ENCODE measurements at places on chromosomes 2 and 18.

DNA sequence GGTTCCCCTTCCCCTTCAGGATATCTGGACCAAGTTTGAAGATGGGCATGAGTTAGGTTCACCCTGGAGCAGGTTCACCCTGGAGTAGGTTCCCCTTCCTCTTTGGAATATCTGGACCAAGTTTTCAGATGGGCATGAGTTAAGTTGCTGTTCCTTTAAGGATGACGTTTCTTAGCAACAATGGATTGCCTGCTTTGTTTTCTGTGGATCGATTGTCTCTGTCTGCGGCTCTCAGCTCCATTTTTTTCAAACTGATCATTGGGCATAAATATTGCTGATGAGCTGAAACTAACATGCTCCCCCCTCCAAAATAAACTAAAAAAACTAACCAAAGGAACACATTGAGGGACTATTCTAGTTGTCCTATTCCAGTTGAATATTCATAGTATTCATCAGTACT lies 149.5 kb downstream of the SPP2 start:
- no peak for DNase-seq

GRCh38 chr18:26999797-27000196 lies 134.3 kb upstream of the AQP4 start:
- no peak for DNase-seq

- DNase-seq = no peak
Measured at GRCh38 chr18:73043211-73043610, 175.4 kb upstream of the NETO1 start.

- DNase-seq = no peak
Measured at GRCh38 chr18:693466-694187, 18.8 kb downstream of the ENOSF1 start.

DNA sequence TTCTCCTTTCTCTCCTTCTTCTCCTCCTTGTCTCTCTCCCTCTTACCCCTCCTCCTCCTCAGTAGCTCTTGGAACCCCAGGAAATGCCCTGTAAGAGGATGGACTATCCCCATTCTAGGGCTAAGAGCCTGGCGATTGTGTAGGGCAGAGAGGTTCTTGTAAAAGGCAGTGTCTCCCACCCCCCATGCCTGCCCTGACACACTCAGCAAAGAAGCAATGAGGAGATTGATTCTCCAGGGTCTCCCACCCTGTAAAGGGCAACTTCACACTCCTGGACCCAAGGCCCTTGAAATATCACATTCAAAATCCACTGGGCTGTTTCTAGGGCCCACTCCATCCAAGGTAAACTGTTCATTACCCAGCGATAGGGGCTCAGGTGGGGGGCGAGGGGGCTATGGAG lies 144.1 kb downstream of the INSIG2 start:
- no peak for DNase-seq

- no peak for DNase-seq
Measured at GRCh38 chr2:156448766-156449165, 12.6 kb downstream of the GPD2 start.

DNA sequence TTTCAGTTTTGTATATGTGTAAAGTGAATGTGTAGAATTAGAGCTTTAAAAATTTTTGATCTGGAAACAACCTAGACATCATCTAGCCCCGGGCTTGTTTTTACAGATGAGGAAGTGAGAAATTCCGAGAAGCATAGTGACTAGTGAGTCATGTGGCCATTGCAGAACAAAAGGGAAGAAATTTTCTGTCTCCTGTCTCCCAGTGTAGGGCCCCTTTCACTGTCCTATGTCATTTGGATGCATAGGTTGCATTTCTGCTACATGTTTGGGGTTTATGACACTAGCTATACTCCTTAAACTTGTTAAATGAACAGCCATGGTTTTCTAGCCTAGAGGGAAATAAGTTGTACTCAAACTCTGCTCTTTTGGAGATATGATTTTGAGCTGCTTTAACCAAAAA lies 84.6 kb downstream of the PLCL1 start:
- peak; percentile 34 for DNase-seq

- DNase-seq = peak; percentile 61
Measured at GRCh38 chr18:49814147-49814499, 790 bp upstream of the ACAA2 start.

DNA sequence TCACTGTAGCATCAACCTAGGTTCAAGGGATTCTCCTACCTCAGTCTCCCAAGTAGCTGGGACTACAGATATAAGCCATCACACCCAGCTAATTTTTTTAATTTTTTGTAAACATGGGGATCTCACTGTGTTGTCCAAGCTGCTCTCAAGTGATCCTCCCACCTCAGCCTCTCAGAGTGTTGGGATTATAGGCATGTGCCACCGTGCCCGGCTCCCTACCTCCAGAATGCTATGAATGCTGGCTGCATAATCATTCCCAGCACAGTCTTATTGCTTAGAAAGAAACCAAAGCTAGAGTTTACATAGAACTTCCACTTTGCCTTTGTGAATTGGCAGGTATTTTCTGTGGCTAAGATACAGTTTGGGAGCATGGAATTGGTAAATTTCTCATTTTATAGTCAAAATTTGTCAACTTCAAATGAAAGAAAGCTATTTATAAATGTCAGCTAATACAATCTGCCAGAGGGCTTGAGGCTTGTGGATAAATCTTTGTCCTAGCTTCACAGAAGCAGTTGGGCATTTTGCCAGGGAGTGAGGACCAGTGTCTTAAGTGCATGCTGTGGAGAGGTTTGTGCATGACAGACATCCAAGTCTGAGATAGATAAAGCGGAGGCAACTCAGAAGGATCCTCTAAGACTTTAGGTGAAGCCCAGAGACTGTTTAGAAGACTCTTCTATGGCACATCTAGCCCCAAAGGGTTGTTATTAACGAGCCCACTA lies 175.4 kb downstream of the ANTXR1 start:
- DNase-seq = no peak

DNA sequence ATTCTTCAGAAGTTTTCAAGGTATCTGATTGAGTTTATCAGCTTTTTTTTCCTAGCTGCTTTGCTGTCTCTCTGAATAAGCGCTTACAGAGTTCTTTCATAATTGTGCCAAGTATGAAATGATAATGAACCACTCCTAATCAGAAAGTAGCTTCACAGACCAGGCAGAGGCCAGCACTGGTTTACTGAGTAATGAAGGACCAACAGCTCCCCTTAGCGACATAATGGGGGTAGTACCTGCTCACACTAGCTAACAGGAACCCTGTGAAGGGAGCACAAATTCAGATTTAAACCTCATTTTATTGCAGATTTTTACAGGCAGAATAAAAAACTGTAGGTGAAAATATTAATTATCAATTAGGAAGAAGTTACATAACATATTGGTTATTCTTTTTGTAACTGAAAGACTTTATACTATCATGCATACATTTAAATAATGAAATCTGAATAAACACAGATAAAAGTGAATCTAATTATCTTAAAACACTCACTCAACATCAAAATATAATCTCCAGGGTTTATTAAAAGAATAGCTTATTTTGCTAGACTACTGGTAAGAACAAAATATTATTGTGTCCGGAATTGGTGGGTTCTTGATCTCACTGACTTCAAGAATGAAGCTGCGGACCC lies 53.7 kb upstream of the LRRC30 start:
- no peak for DNase-seq

GRCh38 chr2:49129034-49129433 lies 25.3 kb downstream of the FSHR start:
- no peak for DNase-seq

DNA sequence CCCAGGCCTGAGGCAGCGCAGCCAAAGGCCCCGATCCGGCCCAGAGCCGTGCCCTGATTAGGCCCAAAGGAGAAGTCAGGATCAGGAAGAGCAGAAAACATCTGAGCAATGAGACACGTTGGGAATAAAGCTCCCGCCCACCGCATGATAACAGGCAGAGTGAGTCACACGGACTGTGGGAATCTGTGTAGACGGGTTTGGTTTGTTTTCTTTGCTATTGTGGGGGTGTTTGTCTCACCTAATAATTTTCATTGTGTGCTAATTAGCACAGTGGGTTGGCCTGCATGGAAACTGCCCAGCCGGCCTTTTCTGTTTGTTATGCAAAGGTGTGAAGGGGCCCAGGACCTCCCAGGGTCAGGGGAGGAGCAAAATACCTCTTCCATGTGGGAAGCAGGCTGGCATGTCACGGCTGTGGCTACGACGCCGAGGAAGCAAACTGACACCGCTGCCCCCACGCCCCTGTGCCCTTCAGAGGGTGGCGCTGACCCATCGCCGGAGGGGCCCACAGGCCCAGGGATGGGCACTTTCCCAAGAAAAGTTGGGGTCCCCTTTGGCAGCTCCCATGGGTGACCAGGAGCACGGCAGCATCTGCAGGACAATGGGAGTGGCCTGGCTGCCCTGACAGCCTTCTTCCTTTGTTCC lies 68.4 kb upstream of the CTDP1 start:
- DNase-seq = no peak

DNA sequence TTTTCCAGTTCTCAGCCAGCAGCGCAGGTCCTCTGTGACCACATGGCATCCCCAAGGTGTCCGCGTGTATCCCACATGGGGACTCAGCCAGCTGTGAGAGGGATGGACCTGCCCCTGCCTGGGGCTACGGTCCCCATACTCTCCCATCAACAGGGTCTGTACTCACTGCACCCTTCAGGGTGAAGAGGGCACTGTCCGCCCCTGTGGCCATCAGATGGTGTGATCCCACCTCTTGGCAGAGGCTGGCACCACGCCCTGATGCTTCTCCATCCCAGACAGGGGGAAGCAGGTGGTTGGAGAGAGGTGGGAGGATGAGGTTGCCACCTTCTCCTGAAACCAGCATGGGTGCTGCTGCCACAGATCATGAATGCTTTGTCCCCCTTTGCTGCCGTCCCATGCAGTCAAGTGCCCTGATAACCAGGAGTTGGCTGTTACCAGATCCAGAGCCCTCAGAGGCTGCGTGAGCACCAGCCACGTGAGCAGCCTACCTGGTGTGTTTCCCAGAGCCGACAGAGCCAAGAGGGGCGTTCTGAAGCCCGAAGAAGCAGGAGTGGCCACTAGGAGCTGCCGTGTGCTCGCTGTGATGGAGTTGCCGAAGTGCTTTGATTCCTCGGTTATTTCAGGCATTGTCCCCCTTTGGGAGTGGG lies 93.9 kb downstream of the SH3RF3 start:
- no peak for DNase-seq

GRCh38 chr2:10777111-10777841 lies 35.3 kb downstream of the PDIA6 start:
- no peak for DNase-seq

- DNase-seq = no peak
Measured at GRCh38 chr2:15303874-15304273, 257.3 kb downstream of the NBAS start.

GRCh38 chr2:224775647-224776046 lies 59.5 kb upstream of the CCDC195 start:
- no peak for DNase-seq

DNA sequence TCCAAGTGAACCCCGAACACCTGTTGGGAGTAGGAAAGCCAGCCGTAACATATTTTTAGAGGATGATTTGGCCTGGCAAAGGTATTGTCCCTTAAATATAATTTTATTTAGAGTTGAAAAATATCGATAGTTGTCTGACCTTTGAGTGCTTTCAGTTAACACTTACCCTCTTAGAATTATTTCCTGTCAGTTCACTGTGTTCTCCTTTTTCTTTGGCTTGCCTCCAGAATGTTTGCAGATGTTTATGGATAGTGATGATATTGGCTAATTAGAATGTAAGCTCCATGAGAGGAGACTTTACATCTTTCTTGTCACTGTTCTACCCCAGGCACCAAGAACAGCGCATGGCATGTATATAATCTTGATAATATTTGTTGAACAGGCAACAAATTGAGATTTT lies 19.8 kb downstream of the PIKFYVE start:
- no peak for DNase-seq

DNA sequence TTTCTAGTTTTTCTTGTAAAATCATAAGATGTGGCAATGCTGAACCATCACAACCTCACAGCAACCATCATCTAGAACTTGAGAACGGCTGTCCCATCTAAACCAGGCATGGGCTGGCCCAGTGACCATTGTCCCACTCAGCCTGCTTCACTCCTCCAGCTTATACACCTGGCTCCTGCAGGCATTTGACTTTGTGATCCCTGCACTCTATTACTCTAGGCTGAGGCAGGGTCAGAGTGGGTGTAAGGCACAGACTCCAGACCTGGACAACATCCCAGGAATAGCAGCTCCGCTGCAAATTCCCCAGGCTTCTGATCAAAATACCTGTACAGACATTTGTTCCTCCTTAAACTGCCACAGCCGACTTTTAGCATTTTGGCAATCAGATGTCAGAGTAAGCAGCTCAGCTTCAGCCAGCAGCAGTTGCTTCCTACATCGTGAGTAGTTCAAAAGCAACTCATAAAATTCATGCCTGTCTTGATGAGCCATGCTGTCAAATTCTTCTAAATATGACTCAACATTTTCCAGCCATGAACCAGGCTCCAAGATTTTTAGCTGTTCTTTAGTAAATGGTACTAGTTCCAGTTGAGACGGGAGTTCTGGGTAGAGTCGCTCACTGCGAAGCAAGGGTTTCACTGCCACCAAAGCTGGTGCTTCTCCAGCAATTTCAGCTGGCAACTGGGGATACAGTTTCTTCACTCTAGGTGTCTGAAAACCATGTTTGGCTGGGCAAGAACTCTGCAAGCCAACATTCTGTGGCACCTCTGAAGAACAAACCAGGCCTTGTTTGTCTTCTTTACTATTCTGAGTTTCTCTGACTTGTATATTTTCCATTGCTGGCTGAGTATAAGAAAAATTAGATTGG lies 12.8 kb downstream of the EPG5 start:
- no peak for DNase-seq

DNA sequence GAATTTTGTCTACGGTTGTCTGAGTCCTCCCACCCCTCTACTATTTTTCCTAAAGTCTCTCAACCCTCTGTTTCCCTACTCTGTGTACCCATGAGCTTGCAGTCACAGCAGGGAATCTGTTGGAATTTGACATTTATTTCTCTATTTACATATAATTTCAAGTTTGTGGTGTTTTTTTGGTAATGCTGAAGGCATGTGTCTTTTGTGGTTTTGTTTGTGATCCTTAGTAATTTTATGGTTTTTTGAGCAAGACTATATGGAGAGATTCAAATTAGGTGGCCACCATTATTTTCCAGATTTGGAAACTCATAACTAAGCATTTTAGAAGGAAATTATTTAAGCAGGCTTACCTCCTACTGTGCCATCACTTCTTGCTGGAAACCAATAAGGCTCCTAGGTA lies 27.2 kb upstream of the FBLN7 start:
- no peak for DNase-seq

GRCh38 chr2:24421668-24422067 lies 61.3 kb upstream of the ITSN2 start:
- DNase-seq = peak; percentile 78

DNA sequence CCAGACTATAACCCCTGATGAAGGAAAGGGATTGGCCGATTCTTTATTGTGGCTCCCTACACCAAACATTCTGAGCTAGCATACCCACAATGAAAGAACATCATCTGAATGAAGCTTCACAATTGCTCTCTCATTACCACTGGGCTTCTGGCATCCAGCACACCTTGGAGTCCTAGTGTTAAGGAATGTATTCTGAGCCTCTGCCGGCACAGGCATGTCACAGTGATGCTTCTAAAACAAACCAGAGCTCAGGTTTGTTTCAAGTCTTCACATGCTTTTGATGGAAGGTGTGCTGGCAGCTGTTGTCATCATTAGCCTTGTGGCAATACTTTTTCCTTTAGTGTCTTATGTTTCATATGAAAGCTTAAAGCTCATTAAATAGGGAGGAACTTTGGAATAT lies 76.3 kb upstream of the RBBP8 start:
- no peak for DNase-seq

- DNase-seq = no peak
Measured at GRCh38 chr2:66695226-66695735, 260.4 kb downstream of the MEIS1 start.

- DNase-seq = no peak
Measured at GRCh38 chr2:11750422-11750821, 4.0 kb downstream of the LPIN1 start.

GRCh38 chr2:215556979-215557378 lies 121.1 kb upstream of the FN1 start:
- DNase-seq = no peak
